D721Med (cell line): ENCODE measurements at places on chromosomes 1 and 21.

- DNase-seq = no peak
Observed at GRCh38 chr1:221834698-221835513, 93.0 kb upstream of the DUSP10 start.

GRCh38 chr1:8431019-8431418, 113.1 kb downstream of the SLC45A1 start:
- no peak for DNase-seq

- no peak for DNase-seq
Observed at GRCh38 chr1:37292789-37293188, 181.6 kb upstream of the ZC3H12A start.

- DNase-seq = no peak
Observed at GRCh38 chr1:13890766-13891165, 190.8 kb downstream of the PRDM2 start.

GRCh38 chr21:38863843-38864363, 58.2 kb downstream of the ETS2 start:
- DNase-seq = no peak

- DNase-seq = no peak
Observed at GRCh38 chr1:228900886-228901392, 165.7 kb downstream of the RHOU start.

DNA sequence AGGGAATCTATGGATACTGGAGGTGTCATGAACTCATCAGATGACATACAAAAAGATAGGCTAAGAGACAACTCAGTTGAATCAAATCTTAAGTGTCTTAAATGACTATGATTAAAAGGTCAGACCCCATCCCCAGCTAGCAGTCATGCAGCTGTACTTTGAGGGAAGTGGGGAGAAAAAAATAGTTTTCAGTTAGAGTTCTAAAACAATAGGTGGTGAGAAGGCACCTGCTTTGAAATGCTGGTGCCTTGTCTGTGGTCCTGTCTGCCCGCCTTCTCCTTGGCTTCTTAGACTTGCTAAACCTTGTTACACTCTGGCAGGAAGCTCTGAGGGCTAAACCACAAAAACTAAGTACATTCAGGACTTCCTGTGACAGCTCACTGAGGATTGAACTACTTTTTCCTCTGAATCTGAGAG, 15.3 kb downstream of the CD2 start:
- no peak for DNase-seq

- no peak for DNase-seq
Observed at GRCh38 chr1:66214901-66215300, 319.1 kb upstream of the SGIP1 start.

GRCh38 chr1:52238474-52238873, 96.6 kb downstream of the ZFYVE9 start:
- DNase-seq = no peak

- no peak for DNase-seq
Observed at GRCh38 chr1:22263359-22263758, 120.5 kb upstream of the WNT4 start.

DNA sequence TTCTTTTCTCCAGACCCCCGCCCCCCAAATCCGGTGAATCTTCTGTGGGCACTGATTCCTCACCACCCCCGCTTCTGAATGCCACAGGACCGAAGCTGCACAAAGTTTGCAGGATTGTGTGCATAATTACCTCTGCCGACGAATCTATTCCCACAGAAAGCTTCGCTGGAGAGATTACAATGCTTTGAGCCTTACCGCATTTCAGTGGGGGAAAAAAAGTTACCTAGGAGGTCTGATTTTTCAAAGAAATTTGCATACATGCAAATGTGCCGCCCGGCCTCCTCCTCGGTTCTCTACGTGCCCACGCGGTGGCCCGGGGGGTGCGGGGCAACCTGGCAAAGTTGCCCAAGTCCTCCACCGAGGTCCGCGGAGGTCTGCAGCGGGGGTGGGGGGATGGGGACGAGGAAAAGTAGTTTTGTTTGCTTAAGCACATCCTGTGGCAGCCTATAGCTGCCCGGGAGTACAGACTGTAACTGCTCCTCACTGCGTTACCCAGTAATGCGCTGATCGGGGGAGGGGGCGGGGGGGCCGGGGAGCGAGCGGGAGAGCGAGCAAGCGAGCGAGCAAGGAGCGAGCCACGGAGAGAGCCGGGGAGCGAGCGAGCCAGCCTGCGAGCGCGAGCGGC, 563 bp upstream of the NFIA start:
- DNase-seq = no peak

GRCh38 chr1:43919906-43920305, 13.7 kb upstream of the ARTN start:
- DNase-seq = no peak

- DNase-seq = peak; percentile 68
Observed at GRCh38 chr1:156838972-156839371, 19.9 kb downstream of the INSRR start.

- DNase-seq = no peak
Observed at GRCh38 chr1:3816331-3817137, 20.2 kb upstream of the LRRC47 start.

DNA sequence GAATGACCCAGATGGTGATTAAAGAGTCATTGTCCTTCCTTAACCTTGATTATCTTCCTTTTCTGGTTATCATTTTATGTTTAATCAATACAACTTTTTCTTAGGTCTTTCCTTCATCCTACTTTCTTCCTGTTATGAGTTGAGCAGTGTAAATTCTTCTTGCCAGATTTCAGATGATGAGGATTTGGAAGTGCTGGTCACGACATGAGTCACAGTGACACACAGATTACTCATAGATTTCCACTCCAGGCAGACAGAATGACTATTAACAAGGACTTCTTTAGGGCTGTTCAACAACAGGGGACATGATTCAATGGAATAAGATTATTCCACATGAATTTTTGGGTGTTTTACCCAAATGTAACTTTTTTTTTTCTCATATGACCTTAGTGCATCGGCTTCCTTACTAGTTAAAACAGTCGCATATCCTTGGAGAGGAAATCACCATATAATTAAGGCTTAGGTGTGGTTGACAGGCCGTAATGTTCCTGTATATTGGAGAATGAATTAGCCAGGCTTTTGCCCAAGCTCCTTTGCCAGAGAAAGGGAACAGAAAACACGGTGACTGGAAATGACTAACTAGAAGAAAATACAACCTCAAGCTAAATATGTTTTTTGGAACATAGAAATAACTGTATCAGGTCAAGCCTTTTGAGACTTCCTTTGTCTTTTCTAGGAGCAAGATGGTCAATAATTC, 44.2 kb downstream of the PRRX1 start:
- no peak for DNase-seq

DNA sequence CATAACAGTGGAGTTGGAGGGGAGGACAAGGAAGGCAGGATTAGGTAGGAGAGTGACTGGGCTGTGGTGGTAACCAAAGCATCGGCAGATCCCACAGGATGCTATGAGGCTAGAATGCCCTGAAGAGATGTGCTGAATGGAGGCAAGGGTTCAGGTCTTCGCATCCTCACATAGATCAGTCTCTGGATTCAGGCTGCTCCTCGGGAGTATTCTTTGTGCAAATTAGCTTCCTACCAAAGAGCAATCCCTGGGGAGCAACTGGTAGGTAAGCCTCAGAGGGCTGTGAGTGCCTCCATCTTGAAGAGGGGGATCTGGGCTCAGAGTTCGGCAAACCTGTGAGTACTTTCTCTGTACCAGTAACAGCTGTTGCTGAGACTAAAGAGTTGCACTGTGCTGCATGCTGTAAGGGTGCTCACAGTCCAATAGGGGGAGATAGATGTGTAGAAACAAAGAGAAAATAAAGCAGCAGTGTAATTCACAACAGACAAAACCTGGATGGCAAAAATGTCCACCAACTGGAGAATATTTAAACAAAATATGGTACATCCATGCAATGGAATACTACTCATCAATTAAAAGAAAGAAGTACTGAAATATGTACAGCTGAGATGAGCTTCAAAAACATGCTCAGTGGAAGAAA, 322.4 kb upstream of the DEPDC1 start:
- DNase-seq = no peak

- no peak for DNase-seq
Observed at GRCh38 chr21:31727181-31727580, 4.7 kb downstream of the SCAF4 start.

- DNase-seq = no peak
Observed at GRCh38 chr1:242886137-242886536, 361.6 kb upstream of the PLD5 start.

- no peak for DNase-seq
Observed at GRCh38 chr1:103362348-103363007, 163.0 kb upstream of the RNPC3 start.

- no peak for DNase-seq
Observed at GRCh38 chr1:58854576-58854975, 70.7 kb upstream of the JUN start.

GRCh38 chr21:16239659-16240265, 510.0 kb downstream of the USP25 start:
- DNase-seq = no peak

DNA sequence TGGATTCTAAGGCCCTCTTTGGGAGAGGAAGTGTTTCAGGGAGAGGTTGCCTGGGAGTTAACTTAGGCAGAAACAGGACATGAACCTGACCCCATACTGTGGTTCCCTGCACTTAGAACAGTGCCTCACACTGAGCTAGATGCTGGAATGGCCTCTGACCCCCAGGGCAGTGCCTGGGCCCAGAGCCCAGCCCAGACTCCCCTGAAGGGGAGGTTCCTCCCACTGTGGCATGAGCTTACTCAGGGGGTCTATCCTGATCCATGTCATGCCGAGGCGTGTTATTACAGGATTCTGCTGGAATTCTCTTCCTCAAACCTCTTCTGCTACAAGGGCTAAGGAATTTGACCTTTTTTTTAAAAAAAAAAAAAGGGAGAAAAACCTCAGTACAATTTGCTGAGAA, 72.2 kb downstream of the MRPL37 start:
- no peak for DNase-seq

DNA sequence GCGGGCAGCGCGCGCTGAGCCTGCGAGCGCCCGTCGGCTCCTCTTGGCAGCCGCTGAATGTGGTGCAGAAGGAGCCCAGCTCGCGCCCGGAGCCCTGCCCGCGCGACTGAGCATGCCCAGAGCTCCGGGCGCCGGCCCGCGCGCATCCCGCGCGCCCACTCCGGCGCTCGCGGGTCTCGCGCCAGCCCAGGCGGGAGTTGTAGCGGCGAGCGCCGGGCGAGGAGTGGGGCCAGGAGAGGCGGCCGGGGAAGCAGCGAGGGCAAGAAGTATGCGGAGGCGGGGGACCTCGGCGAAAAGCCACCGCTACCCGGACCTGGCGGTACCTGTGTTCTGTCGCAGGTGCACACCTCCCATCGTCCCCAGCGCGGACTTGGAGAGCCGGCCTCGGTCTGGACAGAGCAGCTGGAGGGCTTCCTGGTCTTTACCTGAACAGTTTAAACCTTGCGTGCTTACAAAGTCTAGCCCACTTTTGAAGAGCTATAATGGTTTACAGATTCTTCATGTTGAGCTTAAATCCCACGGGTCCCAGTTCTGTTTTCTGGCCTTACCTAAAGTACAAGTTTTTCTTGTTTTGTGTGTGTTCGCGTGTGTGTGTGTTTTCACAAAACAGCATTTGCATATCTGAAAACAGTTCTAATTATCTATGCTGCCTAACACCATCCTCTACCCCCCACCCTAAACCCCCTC, at the start of gene DDAH1:
Gene DDAH1 (minus strand): TSS at position 61 of the 687 bp plus-strand sequence. CDS start 114 bp downstream, outside the sequence.
- peak; percentile 59 for DNase-seq

DNA sequence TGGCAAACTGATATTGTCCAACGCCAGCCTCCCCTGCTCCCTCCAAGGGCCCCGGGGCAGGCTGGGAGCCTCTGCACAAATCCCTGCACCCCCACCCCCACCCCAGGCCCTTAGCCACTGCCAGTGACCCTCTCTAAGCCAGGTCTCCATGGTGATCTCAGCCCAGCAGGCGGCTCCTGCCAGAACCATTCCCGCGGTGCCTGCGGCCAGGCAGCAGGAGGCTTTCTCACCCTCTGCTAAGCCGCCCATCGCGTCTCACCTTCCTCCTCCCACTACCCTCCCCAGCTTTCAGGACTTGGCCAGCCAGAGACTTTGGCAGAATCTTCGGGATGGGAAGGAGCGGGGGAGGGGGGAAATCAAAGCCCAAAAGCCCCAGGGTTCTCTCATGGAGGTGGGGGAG, 46.8 kb upstream of the WASF2 start:
- peak; percentile 82 for DNase-seq

GRCh38 chr1:181033799-181034451, at the start of gene MR1:
MR1 (plus strand) TSS chr1:181033983; CDS start chr1:181034008, 25 bp downstream.
- no peak for DNase-seq

DNA sequence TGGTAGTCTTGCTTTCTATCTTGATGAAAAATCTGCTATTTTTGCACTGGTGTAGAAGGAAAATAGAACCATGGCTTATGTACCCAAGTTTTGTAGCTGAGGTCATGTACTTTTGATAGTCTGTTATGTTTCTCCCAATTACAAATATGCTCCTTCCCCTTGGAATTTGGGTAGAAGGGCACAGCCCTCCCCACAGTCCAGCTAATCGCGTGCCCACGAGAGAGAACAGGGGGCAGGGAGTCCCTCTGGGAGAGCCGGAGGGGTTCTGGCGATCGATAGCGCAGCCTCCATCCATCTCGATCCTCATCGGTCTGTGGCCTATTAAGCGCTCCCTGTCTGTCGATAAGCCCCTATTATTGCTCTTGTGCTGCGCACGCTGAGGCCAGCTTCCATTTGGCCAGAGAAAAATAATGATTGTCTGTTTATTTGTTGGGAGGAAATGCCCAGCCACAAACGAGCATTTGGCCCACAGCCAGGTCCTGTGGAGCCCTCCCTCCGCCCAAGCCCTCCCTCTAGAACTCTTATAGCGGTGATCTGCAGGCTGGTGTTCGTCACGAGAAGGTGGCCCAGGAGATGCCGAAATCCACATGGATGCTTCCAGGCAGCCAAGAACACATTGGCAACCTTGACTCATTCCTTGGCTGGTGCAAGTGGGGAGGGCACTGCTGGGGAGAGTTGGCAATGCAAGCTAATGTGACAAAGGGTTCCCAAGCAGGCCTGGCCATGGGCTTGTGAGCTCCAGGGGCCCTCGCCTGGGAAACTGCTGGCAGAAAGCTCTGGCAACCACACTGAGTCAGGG, 134.7 kb upstream of the TNR start:
- no peak for DNase-seq

GRCh38 chr1:14549897-14550620, 48.4 kb upstream of the KAZN start:
- DNase-seq = no peak

DNA sequence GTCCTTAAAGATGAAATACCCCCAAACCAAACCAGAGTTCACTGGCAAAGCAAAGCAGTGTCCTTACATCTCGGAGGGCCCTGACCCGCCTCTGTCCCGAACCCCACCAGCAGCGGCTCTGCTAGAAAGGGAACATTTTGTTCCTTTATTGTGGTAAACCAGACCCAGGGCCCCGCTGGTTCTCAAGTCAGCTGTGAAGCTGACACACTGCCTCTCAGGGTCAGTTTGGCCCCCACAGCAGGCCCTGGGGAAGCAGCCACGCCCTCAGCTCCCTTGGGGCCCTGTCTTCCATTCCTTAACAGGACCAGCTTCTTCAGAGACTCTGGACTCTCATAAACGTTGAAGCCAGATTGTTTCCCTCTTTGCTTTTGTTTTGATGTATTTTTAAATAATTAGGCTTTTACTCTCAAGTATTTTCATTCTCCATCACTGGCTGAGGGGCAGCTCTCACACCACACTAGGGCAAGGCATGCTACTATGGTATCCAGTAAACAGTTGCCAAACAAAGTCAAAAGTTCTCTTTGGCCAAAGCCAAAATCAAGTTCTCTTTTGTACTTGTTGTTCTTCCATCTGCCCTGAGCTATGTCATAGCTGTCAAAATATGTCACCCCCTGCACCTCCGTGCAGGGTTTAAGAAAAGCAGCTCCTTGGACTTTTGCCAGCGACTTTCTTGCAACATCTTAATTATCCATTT, 61.1 kb upstream of the ANGPTL1 start:
- DNase-seq = no peak
